ENCODE measurements at places on chromosomes 7 and 10.

- DNase-seq = no peak
Measured at GRCh38 chr10:70380350-70381135, 1.9 kb downstream of the LRRC20 start.

GRCh38 chr7:142992427-142992826, 30.3 kb upstream of the KEL start:
- DNase-seq = no peak

DNA sequence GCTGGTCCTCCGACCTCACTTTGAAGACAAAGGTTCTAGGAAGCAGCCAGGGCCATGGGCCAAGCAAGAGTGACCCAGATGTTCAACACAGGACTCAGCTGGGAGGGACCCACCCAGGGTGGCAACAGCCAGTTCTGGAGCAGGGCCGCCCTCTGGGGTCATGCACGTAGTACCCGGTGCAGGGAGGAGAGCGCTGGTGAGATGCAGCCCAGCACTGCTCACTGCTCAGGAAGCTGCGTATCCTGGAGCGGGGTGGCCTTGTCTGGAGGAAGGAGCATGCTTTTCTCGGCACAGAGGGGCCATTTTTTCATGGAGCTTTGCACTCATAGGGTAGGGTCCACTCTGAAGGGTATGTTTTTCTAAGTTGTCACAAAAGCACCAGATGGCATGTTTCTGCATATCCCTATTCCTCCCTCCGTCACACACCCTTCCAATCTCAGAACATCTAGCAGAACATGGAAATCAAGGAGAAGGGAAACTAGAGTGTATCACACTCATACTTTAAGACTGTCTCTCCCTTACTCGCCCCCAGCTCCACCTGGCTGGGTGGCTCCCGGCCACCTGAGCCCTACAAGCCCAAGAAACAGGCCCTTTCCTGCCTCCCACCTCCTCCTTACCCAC, 132.6 kb downstream of the CDH23 start:
- DNase-seq = no peak

- no peak for DNase-seq
Measured at GRCh38 chr7:137937202-137937560, 64.7 kb downstream of the CREB3L2 start.

- DNase-seq = no peak
Measured at GRCh38 chr10:105968666-105969065, 1195.8 kb downstream of the SORCS1 start.

DNA sequence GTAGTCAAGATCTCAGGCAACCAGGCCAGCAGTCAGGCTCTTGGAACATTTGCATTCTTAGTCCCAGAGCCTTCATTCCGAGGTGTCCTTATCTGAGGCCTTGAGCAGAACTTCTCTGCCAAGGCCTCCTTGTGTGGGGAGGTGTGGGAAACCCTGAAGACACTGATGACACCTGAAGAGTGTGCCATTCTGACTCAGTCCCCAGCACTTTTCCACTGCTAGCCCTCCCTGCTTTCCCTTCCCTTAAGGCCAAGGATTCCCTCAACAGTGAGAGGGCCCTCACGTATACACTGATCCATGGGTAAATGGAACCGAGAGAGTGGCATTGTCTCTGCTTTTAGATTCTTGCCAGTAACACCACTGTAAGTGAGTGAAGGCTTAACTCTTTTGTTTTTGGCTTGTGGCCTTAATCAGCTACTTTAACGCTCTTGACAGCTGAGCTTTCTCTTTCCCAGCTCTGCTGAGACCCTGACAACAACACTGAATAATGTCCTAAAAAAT, 30.3 kb downstream of the TRDMT1 start:
- no peak for DNase-seq

Data from Caki2 (cell line).